ENCODE measurements at places on chromosomes 6 and 20.
A peak's percentile ranks its signal among the peaks of the same experiment; 100 is the strongest.

GRCh38 chr20:24723186-24723585, 225.9 kb upstream of the CST7 start:
- DNase-seq, result no peak

- DNase-seq, result no peak
Measured at GRCh38 chr6:167856999-167857660, 30.4 kb downstream of the AFDN start.

DNA sequence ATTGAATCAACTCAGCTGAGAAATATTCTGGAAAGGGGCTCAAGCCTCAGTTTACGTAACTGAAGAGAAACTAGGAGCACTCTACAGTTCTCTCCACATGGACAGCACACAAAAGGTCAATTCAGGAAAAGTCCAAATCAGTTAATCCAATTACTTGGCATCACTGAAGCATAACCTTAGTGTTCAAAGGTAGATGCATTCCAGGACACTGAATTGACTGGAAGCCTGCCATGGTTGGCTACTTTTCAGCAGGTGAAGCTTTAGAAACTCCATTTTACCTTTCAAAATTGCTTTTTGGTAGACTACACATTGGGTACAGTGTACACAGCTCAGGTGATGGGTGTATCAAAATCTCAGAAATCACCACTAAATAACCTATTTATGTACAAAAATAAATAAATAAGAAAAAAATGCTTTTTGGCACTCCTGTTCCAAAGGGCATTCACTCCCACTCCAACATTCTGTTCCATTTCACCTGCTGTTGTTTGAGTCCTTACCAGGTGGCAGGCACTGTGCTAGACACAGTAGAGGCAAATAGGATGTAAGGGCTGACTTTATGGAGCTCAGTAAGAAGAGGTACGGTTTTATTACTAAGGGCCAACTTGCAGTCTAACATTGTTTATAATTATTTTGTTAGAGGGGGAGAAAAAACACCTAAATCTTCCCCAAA, 153.4 kb downstream of the FAXC start:
- no peak for DNase-seq

GRCh38 chr6:108942556-108943492, 94.6 kb downstream of the ARMC2 start:
- peak; percentile 38 for DNase-seq

- DNase-seq, result peak; percentile 93
Measured at GRCh38 chr6:116570856-116571682, at the start of gene RWDD1. RWDD1 (plus strand) TSS chr6:116571504; CDS start chr6:116571583, 79 bp downstream.

DNA sequence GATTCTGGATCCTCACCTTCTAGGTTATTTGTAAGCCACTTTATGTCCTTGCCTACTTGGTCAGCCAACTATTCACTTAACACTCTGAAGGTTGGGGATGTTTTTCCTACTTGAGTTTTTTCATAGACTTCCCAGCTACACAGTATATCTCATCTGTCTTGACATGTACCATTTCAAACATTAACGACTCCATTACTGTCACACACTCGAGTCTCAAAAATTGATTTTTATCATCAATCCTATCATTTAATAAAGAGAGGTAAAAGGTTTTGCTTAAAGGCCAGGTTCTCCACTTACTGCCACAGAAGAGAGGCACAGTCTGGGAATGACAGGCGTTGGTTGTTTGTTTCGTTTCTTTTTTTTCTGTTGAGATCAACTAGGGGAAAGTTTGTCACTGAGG, 38.2 kb upstream of the LAMP5 start:
- DNase-seq, result no peak

GRCh38 chr20:15976047-15976736, 597.1 kb downstream of the KIF16B start:
- DNase-seq, result no peak

DNA sequence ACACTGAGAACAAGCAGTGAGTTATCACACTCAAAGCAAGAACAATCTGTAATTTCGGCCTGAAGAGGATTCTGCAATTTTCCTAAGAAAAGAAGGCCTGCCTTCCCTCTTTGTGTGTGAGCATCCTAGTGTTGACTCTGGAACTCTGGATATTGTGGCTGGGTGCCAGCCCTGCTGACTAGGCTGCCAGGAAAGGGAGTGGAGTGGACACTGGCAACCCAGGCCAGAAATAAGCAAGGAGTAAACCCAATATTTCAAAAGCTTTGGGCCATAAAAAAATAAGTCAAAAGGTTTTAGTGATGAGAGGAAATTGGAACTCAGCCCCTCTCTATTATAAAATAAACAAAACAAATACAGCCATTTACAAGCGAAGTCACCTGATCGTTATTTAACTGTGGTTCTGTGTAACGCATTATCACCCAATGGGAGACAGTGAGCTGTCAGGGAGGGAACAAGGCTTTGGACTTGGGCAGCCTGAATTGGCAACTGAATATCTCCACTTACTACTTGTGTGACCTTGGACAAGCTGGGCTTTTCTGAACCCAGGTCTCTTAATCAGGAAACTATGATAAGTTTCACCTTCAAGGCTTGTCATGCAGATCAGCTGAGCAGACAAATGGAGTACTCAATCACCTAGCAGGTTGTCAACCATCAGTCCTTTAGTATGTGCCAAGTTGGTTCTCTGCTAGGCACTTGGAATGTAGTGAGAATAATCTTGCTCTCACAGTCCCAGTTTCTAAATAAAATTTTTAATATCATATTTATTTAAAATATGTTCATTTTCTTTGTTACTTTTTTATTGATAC, 196.2 kb downstream of the PAX1 start:
- no peak for DNase-seq

- DNase-seq, result no peak
Measured at GRCh38 chr6:39707962-39708683, 17.1 kb downstream of the KIF6 start.
